Activated CD4-positive, alpha-beta T cell treated with anti-CD3 and anti-CD28 coated beads, Interleukin-2, amount 50 U/mL, for 48 hours (primary cell): ENCODE measurements at places on chromosomes 4 and X.

DNA sequence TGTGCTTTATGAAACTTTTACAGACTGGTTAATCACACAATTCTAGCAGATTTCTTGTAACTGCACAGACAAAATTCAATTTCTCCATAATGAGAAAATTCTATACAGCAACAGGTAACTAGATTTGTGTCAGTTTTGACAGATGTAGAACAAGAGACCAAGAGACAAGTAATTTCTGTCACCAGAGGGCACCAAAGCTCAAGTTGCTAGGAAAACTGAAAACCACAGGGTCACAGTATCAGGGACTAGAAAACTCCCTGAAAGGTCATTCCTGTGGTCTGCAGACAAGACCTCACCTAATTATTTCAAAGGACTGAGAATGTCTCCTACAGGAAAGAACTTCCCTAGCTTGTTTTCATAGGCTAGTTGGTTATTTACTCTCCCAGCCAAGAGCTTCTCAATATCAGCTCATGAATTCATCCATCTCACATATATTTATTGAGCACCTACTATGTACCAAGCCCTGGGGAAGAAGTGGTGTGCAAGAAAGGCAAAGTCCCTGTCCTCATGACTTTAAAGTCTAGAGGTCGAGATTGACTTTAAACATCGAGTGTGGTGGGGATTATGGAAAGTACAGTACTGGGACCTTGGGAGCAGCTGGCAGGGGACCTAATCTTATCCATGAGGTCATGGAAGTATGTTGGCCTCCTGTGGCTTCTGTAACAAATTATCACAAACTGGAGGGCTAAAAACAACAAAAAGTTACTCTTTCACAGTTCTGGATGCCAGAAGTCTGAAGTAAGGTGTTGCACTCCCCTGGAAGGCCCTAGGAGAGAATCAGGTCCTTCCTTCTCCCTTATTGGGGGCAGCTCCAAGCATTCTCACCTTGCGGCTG lies 47.8 kb upstream of the SETD7 start:
- DNase-seq, result peak; percentile 19

DNA sequence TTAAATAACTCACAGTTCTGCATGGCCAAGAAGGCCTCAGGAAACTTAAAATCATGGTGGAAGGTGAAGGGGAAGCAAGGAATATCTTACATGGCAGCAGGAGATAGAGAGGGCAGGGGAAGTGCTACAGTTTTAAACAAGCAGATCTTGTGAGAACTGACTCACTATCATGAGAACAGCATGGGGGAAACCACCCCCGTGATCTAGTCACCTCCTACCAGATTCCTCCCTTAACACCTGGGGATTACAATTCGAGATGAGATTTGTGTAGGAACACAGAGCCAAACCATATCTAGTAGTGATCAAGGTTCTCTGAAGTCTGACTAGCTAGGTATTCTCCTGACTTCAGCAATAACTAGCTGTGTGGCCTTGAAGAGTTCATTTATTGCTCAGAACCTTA lies 56.0 kb downstream of the BANK1 start:
- DNase-seq, result no peak

DNA sequence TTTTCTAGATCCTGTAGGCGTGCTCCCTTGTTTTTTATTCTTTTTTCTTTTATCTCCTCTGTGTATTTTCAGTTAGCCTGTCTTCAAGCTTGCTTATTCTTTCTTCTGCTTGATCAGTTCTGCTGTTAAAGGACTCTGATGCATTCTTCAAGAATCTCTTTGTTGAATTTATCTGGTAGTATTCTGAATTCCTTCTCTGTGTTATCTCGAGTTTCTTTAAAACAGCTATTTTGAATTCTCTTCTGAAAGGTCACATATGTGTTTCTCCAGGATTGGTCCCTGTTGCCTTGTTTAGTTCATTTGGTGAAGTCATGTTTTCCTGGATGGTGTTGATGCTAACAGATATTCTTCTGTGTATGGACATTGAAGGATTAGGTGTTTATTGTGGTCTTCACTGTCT lies 15.3 kb downstream of the RAB33B start:
- DNase-seq, result no peak

DNA sequence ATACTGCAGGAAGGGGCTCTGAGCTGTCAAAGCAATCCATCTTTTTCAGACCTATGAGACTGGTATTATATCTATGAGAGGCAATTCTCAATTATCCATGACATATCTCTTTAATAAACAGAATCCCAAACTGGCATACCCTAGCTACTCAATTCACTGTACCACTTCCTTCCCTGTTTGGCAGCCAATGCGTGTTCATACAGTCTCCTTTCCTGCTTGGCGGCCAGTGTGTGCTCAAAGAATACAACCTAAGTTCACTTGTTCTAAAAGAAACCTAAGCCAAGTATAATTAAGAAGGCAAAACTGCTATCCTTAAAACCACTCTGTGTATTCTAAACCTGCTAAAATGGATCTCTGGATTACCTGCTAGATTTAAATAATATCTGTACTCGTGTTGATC lies 38.3 kb downstream of the ARHGEF9 start:
- no peak for DNase-seq

- no peak for DNase-seq
These were observed 35.1 kb downstream of the C4orf46 start for GRCh38 chr4:158636619-158637018.

GRCh38 chr4:111798840-111799239 lies 346.4 kb upstream of the FAM241A start:
- no peak for DNase-seq

DNA sequence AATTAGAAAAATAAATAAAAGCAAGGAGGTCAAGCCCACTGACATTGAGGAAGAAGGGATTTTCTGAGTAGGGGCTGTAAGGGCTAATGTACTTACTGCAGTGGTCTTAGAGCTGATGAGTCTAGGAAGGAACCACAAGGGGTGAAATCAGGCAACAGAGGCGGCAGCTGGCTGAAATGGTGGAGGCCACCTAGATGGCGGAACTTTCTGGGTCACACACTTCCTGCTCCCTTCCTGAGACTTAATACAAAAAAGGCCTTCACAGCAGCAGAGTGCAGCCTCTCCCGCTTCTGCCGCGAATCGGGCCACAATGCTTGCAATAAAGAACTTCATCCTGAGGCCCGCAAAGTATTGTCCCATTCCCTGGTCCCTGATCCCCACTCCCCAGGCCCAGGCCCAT lies 15.4 kb downstream of the SNX12 start:
- no peak for DNase-seq

- no peak for DNase-seq
These were observed 130.8 kb upstream of the IL1RAPL2 start for GRCh38 chrX:104435249-104435648.

DNA sequence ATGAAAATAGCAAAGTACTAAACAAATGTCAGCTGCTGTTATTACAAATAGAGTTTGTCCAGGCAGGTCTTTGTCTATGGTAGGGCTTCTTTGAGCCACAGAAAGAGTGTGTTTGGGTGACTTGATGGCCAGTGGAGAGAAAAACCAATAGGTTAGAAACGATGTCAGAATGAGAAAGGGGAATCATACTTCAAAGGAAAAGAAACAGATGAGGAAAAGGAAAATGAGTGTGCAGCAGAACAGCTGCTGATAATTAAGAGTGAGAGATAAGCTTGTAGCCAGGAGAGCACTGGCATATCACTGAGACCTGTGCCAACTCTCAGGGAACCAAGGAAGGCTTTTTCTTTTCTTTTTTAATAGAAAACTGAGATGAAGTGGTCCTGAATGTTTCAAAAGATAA lies 257.2 kb downstream of the ARHGAP24 start:
- no peak for DNase-seq

- DNase-seq, result no peak
These were observed 42.0 kb downstream of the TEC start for GRCh38 chr4:48227662-48228061.

DNA sequence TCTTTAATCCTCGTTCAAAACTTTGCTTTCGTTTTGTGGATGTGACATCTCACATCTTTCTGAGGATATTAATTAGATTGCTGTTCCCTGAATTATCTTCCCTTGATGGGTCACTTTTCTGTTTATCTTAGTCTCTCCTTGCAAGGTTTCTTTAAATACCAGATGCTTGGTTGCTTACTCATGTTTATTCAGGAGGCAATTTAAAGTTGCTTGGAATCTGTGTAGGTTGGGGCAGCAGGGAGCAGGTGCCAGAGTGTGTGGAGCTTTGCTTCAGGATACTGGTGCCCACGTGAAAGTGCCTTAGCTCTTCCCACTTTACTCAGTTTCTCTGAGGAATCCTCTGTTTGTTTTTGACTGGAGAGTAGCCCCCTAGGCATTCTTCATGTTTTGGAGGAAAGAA lies 24.0 kb downstream of the ANAPC4 start:
- no peak for DNase-seq

GRCh38 chr4:158767451-158767850 lies 1.4 kb upstream of the FNIP2 start:
- DNase-seq, result no peak

DNA sequence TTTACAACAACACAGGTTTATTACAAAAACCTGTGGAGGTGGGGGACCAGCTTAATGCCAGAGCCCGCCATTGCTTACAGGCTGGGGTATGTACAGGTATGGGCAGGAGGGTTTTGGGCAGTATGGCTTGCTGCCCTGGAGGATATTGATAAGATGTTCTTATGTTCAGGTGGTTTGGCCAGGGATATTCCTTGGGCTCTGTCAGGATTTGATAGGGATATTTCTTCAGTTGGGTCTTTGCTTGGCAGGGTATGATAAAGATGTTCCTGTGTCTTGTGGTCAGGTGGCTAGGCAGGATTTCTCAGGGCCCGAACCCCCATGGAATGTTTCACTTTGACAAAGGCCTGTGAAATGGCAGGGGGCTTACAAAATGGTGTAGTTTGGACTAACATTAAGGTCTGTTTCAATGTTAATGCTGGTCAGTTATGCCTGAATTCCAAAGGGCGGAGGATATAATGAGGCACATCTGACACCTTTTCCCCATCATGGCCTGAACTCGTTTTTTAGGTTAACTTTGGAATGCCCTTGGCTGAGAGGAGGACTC lies 3.1 kb downstream of the MGST2 start:
- no peak for DNase-seq

DNA sequence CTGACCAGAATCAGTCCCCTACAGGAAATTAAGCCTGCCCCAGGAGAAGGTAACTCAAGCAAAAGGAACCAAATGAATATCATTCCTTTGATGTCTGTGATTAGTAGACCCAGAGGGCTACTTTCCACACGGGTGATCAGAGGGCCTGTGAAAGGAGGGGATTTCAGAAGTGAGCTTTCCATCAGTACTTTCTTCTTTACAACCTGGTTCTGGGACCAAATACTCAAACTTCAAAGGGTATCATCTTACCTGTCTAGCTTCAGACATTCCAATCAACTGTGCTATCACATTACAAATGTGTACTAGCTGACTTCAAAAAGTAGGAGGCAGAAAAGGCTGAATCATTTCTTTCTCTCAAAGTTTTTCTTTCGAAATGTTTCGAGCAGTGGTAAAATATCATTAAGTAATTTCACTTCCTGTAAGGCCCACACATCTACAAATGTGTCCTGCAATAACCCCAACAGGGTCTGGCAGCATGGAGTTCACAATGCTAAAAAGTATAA lies 23.9 kb downstream of the ACSL4 start:
- no peak for DNase-seq

DNA sequence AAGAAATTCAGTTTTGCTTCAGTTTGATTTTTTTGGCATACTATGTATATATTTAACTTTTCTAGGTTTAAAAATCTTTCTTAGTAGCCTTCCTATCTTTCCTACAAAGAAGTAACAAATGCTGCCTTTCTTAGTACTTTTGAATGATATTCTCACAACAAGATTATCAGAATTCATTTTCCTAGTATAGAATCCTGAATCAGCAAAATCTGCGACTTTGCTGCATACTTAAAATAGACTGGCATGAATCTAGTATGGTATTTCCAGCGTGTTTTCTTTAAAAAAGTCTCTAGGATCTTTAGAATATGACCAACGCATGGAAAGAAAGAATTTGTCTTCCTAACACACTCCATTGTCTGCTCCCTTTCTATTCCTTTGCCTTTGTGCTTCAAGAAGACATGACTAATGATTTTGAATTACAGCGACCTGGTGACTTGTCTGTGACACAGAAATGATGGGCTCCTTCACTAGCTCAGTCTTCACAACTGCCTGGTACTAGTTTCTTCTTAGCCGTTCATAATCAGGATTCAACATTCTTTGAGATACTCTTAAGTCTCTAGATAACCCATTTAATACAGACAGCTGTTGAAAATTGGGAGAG lies 349.8 kb downstream of the PPARGC1A start:
- DNase-seq, result no peak

DNA sequence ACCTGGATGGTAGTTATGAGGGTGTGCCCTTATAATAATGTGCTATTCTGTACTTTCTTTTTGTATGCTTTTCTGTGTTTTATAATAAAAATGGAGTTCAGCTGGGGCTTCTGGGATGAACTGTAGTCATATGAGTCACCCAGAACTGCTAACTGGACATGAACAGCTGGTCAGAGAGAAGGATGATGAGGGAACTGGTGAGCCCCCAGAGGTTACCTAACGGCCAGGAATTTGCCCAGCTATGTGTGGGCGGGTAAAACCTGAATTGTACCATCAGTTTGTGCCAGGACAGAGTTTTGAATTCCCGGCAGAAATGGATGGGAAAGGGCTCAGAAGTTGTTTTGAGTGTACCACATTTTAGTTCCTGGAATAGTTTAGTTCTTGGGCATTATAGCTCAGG lies 138.0 kb upstream of the USP9X start:
- DNase-seq, result no peak

GRCh38 chr4:92636038-92636806 lies 332.5 kb downstream of the GRID2 start:
- no peak for DNase-seq

DNA sequence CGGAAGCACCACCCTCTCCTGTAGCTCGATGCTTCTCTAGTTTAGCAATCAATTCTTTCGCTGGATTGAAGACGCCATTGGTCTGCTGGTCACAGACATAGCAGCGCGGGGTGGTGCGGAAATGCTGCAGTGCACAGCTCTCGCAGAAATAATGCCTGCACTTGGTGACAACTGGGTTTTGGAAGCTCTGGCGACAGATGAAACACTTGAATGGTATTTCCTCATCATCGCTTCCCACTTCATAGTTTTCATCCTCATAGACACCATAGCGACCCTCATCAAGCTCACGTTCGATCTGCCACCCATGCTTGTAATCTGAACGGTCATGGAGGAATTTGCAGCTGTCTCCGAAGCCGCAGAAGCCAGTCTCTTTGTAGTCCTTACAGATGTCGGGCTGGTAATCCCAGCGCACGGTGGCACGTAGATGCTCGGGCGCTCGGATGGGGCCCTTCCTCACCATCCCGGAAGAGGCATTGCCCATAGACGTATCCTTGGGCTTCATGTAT lies 854 bp downstream of the RNF113A start:
- peak; percentile 32 for DNase-seq

GRCh38 chr4:108772402-108772801 lies 9.5 kb upstream of the ETNPPL start:
- no peak for DNase-seq
